ENCODE measurements at places on chromosomes 6 and 20.

DNA sequence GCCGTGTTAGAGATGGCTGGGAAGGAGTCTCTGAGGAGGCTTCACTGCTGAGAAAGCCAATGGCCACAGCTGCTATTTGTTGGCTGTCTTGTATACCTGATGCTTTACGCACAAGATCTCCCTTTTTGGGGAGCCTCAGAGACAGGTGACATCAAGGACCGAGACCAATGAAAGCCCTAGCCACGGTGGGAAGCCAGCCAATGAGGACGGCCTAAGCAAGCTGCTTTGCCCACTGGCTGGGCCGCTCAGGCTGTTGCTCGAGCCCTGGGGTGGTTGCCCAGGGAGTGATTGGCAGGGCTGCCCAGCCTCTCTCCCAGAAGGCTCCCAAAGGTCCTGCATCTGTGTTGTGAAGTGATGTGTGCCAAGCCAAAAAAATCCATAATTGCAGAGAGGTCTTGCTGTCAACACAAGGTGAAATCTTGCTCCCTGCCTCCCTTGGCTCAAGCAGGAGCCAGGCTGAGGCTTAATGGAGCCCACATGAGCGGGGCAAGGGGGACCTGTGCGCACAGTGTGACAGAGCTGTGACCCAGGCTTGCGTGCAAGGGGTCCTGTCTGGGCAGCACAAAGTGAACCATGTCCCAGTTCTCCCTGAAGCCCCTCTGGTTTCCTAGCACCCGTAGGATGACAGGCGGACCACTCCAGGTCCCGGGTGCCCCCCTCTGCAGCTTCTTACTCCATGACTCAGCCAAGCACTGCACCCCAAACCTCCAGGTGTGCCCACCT lies 4.3 kb downstream of the MMP24OS start:
- no peak for DNase-seq

DNA sequence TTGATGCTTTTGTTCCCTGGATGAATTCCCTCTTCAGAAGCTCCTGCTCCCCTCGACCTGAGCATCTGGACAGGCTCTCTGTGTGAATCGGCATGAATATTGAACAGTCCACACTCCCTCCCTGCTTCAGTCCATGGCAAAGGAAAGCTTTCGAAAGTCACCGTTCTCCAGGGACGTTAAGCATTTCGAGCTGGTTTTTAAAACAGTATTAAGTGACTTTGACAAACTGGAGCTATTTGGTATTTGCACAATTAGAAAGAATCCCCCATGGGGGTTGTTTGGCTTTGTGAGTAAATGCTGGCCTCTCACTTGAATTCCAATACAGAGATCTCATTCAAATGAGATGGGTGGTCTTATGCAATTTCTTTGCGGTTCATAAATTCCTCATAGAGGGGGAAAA lies 85.3 kb upstream of the TIAM2 start:
- no peak for DNase-seq

DNA sequence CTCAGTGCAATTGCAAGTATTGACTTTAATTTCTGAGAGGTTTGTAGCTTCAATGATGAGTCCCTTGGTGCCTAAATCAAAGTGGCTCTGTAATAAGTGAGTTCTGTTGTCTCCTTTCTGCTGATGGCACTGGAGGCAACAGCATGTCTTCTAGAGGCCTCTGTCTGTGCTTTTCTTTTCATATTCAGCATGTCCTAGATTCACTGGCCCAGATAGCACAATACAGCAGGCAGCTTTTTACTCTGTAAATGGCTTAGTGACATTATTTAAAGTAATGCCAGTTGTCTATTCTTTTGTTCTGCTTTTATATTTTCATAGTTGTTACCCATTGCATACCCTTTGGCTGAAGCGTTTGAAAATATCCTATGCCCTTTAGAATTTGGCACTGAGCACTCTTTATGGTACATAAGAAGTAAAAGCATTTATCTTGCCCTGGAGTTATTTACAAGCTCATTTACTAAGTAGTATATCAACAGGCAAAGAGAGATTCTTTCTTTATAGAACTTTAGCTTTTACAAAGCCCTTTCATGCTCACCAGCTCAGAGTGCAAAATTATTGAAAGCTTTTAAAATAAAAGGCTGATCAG lies 271.5 kb upstream of the KCNQ5 start:
- DNase-seq = no peak

- no peak for DNase-seq
Observed at GRCh38 chr6:23927935-23928334, 198.1 kb upstream of the NRSN1 start.

- no peak for DNase-seq
Observed at GRCh38 chr6:144216668-144217218, 66.4 kb downstream of the STX11 start.

- DNase-seq = peak; percentile 66
Observed at GRCh38 chr6:25490018-25490801, 161.8 kb upstream of the SCGN start.

GRCh38 chr20:21698494-21699215 lies 6.8 kb upstream of the PAX1 start:
- no peak for DNase-seq

DNA sequence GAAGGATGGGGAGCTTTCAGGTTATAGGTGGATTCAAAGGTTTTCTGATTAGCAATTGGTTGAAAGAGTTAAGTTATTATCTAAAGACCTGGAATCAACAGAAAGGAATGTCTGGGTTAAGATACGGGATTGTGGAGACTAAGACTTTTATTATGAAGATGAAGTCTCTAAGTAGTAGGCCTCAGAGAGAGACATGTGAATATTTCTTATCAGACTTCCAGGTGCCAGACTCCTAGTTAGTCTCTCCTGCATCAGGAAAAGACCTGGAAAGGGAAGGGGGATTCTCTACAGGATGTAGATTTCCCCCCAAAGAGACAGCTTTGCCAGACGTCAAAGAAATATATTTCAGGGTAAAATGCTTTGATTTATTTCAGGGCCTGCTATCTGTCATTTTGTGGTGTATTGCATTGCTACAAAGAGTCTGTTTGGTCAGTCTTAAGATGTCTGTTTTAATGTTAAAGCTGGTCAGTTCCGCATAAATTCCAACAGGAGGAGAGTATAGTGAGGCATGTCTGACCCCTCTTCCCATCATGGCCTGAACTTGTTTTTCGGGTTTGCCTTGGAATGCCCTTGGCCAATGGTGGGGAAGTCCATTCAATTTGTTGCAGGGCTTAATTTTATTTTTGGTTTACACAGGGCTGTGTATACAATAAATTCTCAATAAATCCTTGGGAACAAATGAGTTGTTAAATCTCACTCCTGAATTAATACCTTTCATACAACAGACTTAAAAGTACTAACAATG lies 103.4 kb upstream of the RALGAPA2 start:
- no peak for DNase-seq

GRCh38 chr6:72950114-72950860 lies 275.0 kb downstream of the KHDC1L start:
- DNase-seq = no peak

- no peak for DNase-seq
Observed at GRCh38 chr6:362924-363249, 28.7 kb upstream of the IRF4 start.

- no peak for DNase-seq
Observed at GRCh38 chr6:24426729-24427446, 24.2 kb downstream of the MRS2 start.

DNA sequence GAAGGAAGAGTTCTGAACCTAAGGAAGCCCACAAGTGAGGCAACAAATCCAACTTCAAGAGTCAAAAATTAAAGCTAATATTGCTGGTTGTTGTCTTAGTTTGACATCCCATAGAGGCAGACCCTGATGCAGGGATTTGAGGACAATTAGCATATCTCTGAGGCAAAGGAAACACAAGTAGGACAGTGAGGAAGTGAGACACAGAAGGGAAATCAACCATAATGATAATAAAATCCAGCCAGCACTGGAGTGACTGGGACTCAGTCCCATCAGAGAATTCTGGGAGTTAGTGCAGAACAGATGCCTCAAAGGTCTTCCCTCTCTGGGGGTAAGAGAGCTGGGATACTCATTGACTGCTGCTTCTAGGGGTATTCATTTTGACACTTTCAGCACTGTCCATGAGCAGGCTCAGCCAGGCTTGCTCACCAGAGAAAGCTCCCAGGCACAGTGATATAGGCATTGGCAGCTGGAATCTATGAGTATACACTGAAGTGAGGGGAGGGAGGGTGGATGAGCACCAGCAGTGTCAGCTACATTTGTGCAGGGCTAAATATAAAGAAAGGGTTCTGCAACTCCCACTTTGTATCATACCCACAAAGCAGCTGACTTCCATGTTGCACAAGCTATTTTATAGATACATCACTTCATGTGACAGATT lies 43.4 kb upstream of the SPTLC3 start:
- no peak for DNase-seq

DNA sequence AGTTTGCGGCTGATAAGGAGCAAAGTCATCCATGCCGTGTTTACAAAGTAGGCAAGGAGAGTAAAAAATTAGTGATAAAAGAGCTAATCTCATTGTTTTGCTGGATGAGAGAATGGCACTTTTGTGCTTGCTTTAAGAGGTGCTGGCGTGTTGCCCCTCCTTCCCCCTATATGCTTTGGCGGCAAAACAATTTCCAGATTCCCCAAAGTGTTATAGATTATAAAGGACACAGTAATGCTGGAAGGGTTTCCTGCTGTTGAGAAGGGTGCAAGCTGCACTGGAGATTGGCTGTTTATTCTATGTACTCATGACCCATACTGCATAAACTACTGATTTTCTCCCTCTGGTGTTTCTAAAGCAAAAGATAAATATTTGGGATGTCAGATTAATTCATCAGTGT lies 338.9 kb upstream of the MAP3K7 start:
- no peak for DNase-seq

GRCh38 chr6:122048570-122048969 lies 350.9 kb upstream of the HSF2 start:
- DNase-seq = no peak

DNA sequence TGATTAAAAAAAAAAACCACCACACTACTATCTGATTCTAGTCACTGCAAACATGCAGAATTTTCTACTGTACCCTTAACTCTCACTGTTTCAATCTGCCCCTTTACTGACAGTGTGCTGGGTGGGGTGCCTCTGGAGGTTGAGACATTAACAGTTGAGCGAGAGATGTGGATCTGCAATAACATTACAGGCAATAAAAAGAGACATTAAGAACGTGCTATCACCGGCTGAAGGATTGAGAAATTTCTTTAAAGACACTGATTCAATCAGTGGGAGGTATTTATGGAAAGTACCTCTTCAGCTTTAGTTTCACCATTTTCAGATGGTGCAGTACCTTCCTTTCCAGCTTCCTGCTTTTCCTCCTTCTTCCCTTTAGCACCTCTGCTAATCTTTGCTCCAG lies 32.5 kb downstream of the HMGN3 start:
- no peak for DNase-seq

- peak; percentile 98 for DNase-seq
Observed at GRCh38 chr6:136014454-136015437, 163.2 kb downstream of the PDE7B start.

DNA sequence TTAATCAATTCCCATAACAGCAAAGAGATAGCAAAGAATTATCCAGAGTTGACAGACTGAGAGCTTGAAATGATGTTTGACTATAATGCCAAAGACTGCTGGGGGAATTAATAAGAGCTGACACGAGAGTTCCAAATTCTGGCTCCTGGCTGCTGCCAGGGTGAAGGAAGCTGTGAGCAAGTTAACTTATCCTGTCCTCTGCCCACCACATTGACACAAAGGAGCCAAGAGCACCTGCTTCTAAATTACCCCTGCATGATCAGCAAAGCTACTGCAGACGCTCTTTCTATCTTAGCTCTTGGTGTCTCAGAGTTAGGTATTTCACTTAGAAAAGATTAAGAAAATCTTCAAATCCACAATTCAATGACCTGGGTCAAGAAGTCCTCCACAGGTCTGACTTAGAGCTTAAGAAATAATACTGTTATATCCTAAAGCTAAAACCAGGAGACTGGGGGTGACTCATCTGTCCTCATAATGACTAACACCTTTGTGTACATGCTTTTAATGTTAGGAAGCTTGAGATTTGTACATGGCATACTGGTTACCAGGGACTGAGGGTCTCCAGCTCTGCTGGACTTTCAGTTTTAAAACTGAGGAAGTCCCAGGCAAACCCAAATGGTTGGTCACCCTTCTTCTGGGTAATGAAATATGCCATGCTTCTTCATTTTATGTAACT lies 13.2 kb upstream of the FRK start:
- no peak for DNase-seq

DNA sequence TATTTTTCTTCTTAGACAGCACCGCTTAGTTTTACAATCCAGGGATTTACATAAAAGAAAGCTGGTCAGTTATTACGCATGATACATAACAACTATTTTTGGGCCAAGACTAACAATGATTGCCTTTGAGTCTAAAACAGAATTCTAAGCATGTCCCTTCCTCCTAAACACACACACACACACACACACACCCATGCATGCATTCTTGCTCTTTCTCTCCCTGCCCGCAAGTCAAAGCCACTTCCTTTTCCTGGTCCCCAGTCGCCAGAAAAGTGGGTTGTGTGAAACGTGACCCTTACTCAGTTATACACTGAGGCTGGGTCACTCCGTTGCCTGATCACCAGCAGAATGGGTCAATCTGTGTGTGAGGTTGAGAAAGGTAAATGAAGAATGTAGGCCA lies 31.4 kb downstream of the FYN start:
- DNase-seq = no peak

GRCh38 chr6:161154796-161155335 lies 119.0 kb downstream of the AGPAT4 start:
- no peak for DNase-seq

DNA sequence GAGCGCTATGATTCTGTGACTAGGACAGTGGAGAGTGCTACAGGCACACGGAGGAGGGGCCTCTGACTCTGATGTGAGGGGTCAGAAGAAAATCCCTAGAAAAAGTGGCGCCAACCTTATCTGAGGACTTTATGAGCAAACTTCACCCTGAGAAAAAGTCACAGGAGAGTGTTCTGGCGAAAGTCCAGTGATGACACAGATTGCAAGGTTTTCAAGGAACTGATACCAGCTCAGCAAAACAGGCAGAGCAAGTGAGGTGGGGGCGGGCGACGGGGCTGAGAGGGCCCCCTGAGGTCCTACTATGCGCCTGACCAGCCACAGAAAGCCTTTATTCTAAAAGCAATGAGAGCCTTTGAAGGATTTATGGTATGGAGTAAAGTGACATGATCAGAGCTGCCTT lies 73.3 kb downstream of the SLC22A23 start:
- DNase-seq = no peak

DNA sequence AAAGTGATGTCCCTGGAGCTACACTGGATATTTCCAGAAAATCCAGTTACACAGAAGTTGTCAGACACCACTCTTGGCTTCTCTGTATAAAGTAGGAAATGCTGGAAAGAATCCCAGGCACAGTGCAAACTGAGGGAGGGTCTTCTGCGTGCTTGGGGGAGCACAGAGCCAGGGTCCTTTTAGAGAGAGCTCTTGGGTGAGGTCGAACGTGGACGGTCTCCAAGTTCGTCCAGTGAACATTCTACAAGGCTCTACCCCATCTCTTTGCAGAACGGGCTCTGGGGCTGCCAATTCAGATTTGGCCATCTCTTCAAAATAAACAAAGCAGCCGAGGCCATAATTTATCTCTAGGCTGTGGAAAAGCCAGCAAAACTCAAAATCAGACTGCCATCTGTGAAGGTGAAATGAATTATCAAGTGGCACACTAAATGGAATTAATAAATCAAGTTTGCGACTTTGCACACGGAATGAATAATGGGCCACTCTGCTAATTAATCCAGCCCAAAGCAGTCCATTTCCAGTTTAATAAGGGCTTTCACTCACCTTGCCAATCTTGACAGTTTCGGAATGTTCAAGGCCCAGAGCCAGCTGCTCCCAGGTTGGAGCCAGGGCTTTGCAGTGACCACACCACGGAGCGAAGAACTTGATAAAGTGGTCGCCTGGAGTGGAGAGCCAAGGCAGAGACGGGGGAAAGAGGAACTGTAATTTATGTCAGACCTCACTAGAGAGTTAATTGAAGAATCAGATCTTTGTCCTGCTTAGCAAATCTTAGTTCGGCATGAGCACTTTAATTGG lies 19.3 kb downstream of the TXNDC5 start:
- no peak for DNase-seq

GRCh38 chr6:168541307-168541706 lies 100.3 kb downstream of the SMOC2 start:
- DNase-seq = no peak

All from smooth muscle cell of the brain vasculature (primary cell).